ENCODE measurements at places on chromosomes 2 and 18.

DNA sequence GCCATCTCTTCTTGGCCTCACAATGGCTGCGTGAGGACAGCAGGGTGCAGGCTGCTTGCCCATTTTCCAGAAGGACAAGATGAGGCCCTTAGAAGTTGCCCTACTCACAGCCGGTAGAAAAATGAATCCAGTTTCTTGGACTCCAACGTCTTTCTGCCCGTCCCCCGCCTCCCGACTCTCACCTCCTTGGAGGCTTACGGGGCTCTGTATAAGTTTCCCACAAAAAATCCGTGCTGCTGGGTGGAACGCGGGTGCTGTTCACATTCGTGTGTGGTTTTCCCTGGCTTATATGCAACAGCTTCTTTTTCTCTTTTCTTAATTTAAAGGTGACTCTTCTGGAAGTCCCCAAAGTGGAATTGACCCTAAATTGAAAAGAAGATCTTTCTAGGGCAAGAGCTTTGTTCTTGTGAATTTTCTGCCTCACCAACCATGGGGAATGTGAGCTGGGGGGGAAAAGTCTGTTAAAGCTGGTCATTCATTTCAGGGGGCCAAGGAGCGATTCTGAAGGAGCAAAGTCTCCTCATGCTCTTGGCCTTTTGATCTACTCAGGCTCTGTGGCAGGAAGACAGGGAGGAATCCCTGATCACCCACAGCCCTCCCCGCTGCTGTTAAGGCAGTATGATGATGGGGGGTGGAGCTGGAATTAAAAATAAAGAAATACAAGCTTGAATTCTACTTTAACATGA, 51.3 kb downstream of the DDX1 start:
- DNase-seq = no peak

DNA sequence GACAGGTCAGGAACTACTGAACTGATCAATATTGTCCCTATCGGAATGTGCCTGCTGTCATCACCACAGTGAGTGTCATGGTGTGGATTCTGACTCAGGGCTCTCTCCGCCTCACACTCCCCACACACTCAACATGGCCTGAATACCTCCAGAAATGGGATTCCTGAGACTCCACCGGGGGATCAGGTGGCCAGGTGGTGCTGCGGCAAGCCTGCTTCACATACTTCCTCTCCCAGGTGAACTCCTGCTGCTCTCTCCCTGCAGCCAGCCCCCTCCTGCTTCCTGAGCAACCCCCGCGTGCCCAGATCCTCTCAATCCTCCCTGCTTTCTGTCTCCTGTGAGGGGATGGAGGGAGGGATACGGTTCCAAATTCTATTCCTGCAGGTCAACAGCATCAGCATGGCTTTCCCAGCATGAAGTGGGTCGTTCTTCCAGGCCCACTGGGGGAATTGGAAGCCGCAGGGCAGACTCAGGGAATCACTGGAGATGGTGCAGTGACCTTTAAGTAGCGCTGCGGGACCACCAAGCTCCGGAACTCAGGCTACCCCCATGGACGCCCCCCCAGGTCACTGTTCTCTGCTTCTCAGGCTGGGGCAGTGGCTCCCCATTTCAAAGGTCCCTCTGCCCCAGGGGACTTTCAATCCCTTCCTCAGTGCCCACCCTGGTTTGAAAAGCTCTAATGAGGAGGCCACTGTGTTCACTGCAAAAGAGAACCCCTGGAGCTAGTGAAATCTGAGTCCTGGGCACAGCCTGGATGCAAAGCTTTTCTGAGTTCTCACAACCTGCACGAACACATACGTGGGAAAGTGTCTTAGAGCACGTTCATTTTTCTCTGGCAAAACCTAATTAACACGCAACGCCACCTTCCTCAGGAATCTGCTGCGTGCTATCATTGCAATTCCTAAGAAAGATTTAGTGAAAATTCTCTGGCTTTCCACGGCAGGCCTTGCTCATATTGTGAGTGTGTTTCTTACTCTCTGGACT, 168.4 kb downstream of the ZFP36L2 start:
- DNase-seq = no peak

DNA sequence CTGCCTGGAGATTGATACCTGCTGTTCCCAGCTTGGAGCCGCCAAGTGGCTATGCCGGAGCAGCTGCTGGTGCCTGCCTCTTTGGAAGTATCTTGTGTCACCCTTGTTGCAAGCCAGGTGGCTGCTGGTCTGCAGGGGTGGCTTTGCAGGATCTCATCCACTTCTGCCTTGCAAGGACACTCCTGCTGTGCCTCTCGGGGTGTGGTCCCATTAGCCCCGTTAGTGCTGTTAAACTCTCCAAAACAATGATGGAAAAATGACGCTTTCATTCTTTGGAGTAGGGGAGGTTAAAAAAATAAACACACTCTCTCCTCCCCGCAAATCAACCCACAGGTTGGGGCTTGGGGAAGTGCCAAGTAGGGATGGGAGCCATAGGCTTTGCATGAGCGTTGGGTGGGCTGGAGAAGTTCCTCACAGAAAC, 352.8 kb downstream of the RNF144A start:
- no peak for DNase-seq

DNA sequence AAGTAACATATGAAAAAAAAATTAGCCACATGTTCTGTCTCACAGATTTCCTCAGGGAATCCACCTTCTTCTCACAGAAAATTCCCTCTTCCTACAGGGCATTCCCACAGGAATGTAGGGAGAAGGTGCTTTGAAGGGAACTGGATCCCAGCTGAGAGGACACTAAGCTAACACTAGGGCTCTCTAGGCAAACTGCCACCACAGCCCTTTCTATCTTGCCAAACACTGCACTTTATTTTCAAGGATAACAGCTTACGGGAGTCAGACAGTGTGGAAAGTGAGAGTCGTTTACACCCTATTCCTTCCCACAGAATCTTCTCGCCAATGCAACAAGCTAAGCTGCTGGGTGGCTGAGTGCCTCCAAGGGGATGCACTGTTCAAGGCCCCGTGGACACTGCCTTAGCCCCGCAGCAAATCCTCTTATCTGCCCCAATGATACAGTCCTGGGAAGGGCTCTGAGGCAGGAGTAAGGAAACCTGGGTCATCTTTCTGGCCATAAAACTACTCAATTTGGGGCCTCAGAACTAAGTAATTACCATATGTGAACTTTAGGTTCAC, 76.9 kb downstream of the CCDC93 start:
- no peak for DNase-seq

DNA sequence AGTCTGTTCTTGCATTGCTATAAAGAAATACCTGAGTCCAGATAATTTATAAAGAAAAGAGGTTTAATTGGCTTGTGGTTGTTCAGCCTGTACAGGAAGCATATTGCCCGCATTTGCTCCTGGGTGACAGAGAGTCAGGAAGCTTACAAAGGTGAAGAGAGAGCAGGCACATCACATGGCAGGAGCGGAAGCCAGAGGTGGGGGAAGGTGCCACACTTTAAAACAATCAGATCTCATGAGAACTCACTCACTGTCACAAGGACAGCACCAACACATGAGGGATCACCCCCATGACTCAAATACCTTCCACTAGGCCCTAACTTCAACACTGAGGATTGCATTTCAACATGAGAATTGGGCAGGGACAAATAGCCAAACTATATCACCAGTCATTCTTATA, 124.8 kb upstream of the COL5A2 start:
- DNase-seq = no peak

DNA sequence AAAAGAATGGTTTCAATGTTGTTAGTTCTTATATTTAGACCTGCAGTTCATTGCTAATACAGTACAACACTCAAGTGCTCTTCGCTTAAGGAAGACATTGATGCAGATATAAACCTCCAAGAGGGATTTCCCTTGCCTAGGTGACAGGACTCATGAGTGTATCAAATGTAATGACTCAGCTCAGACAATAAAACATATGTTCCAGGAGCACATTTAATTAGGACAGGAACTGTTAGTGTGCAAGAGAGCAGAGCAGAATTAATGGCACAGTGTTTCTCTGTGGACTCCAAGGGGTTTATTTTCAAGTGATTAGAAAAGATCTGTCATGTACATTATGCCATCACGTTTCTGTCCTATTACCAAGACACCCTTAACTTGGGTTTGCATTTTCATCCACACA, 375.0 kb downstream of the LRRTM4 start:
- no peak for DNase-seq

GRCh38 chr2:170144761-170145160, 33.2 kb upstream of the MYO3B start:
- no peak for DNase-seq

DNA sequence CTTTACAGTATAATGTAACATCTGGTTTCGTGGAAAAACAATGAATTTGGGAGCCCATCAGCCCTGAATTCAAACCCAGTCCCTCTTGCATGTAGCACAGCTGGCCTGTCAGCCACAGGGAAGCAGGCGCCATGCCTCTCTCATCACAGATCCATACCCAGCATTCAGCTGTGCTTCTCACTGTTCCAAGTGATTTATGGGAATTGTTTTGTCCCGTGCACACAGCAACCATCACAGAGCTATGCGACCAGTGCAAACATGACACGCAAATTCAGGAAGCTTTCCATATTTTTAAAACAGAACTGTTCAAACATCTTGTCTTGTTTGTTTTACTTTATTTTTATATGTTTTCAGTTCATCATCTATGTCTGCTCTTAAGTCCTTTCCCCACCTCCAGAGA, 496.1 kb downstream of the EIPR1 start:
- DNase-seq = no peak

DNA sequence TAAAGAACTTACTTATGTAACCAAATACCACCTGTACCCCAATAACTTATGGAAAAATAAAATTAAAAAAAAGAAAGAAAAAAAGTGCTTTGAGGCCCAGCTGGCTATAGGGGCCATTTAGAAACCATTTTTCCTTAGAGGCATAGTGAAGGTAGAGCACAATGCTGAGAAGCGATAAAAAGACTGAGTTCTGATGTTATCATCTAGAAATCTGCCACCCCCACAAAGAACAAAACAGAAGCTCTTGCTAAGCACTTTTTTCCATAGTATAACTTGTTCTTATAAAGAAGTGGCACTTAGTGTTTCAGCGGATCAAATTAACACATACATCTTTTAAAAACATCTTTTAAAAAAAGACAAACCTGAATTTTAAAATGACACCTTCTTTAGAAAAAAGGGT, 51.4 kb downstream of the ICOS start:
- DNase-seq = no peak

DNA sequence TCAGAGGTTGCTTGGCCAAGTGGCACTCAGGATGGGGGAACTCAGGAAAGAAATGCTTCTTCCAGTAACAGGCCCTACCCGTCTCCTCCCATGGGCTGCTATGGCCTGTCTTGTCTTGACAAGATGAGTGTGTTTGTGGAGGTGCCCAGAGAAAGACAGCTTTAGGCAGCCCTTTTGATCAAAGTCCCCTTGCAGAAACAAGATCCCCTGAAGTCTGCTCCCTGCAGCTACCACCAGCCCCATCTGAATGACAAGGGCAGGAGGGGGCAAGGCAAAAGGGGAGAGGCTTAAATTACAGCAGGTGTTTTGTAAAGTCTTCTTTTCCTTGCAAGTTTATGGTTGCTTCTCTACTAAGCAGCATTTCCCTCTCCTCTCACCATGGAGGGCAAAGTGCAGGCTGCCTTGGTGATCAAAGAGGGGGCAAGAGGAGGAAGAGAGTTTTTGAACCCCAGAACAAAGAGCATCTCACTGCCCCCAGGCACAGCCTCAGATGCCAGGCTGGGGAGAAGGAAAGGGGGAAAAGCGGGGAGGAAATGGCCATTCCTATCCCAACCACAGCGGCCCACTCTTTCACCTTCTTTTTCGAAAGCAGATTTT, 6.7 kb downstream of the EVA1A start:
- no peak for DNase-seq

DNA sequence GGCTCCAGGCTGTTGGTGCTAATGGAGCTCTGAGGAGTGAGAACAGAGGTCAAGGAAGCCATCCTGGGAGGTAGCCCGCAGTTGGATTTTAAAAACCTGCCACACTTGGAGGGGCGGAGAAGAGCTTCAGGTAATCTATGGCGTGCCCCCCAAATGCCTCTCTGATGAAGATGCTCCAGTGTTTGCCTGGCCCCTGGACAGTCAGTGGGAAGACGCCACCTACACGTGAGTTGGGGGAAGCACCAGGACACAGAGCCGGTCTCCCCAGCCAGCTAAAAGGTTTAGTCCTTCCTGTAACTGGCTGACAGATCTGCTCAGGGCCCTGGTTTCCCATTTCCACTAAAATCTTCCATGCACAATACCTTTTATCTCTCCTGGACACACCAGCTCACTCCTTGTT, 225.0 kb downstream of the TTC32 start:
- no peak for DNase-seq

DNA sequence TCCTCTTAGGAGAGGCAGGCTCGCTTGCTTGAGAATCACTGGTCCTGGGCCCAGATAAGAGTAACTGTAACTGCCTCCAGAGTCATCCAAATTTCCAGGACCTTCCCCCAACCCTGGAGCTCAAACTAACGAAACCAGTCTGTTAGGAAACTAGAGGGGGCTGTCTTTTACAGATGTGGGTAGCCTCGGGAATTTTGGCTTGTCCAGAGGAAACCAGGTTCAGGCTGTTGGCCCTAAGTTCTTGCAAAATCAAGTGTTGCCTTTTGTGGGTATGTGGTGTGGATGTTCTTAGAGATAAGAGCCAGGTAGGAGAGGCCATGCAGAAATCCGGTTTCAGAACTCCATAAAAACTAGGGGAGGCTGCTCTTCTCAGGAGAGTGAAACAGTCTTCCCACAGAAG, 125.0 kb upstream of the DLX2 start:
- DNase-seq = no peak

DNA sequence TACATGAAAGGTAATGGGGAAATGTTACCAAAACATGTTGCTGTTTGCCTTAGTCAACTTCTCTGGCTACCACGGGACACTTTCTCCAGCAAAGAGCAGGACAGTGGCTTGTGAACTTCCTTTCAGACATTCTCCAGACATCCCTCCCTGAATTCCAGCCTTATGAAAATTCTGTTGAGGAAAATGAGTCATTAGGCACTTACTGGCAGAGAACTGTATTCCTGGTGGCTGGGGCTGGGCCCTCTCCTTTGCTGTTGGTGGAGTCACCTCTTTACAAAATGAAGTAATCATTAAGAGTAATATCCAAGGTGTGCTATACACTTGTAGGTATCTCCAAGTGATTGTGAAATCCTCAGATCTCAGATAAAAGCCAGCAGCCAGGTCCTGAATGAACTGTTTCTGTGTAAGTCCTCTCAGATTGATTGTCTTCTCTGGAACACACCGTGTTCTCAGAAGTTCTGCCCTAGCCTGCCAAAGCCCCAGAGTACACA, 1.3 kb upstream of the FAP start:
- DNase-seq = no peak

Data from T-helper 2 cell (primary cell).